ENCODE measurements at places on chromosomes 16 and 17.

GRCh38 chr17:9002606-9003354 is 18.5 kb upstream of the NTN1 start:
- no peak for DNase-seq

GRCh38 chr17:79633993-79634813 is 23.4 kb upstream of the RBFOX3 start:
- DNase-seq: no peak

DNA sequence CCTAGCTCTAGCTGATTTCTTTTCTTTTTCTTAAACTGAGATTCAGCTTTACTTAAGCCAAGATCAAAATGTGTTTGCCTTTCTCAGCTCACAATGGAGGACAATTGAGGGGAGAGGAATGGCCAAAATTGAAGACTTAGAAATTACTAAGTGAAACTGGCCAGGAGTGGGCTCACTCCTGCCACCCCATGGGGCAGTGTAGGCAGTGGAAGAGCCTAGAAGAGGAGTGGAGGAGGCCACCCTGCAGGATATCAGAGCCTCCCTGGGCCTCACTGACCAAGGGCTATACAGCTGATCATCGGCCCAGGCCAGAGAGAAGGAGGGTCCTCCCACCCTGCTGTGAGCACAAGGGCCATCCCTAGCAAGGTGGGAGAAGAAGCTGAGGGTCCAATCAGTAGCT is 119.8 kb downstream of the CCT6B start:
- no peak for DNase-seq

DNA sequence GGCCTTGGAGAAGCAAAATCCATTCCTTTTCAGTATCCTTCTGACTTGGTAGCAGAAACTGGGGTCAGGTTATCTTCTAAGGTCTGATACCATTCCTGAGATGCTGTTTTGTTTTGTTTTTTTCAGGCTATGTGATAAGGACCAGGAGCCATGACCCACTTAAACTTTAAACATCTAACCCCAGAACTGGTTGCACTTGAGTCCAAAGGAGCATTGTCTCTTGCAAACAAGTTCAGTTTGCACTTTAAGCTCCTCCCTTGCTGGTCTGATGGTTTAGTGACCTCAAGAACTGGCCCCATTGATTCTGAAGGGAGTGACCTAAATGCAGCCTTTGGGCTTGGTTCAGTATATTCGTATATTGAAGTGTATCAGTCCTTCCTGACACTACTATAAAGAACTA is 75.2 kb downstream of the ERCC4 start:
- DNase-seq: no peak

DNA sequence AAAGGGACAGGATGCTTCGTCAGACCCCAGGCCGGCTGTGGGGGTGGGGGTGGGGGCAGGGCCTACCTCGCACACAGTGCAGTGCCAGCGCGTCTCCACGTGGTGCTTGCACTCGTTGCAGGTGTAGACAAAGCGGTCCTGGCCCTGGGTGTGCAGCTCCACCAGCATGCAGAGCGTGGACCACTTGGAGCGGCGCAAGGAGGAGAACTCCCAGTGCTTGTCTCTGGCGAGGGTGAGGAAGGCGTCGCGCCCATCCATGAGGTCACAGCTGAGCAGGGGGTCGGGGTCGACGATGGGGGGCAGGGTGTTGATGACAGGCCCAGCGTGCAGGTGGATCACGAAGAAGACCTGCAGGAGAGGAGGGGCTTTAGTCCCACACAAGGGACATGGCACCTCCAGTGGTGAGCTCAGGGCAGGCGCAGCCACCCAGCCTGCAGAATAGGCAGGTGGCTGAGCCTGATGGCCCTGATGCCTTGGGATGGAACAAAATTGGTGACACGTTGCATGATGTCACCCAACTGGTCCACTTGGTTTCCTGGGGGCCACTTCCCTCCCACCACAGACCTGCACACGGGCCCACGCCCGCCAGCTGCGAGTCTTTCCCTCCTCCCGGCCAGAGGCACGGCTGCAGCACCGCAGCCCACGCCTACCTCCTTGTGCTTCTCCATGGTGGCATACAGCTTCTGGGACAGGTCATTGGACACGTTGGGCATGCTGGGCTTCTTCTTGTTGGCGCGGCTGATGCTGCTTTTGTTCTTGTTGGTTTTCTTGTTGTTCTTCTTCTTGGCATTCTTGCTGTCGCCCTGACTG is 14.0 kb upstream of the TRAP1 start:
- no peak for DNase-seq

DNA sequence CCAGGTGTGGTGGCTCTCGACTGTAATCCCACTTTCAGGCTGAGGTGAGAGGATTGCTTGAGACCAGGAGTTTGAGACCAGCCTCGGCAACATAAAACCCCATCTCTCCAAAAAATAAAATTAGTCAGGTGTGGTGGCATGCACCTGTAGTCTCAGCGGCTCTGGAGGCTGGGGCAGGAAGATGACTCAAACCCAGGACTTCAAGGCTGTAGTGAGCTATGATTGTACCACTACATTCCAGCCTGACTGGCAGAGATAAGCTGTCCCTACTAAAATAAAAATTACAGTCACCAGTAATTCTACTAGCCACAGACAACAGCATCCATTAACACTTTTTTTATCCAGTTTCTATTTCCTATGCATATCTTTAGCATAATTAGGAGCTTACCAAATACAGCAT is 176.3 kb downstream of the CPPED1 start:
- no peak for DNase-seq

- no peak for DNase-seq
These were observed 7.7 kb upstream of the ACTG1 start for GRCh38 chr17:81520021-81520901.

- DNase-seq: no peak
These were observed 363.2 kb downstream of the SNX29 start for GRCh38 chr16:12339686-12340085.

DNA sequence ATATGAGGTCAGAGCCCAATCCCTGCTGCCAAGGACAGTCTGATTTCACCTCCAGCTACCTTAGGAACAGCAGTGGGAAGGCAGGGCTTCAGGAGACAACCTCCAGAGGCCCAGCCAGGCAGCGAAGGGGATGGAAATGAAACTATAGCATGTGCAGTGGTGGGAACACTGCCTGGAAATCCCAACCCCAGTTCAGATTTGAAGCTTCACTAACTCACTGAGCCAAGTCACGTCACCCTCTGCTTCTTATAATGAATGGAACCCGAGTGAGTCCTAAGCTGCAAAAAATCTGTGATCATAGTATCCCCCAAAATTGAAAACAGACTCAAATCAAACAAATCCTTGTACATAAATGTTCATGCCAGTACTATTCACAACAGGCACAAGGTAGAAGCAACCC is 36.0 kb upstream of the SLC39A11 start:
- DNase-seq: no peak

- no peak for DNase-seq
These were observed 13.7 kb downstream of the MXRA7 start for GRCh38 chr17:76696763-76697701.

Measured in stimulated activated CD8-positive, alpha-beta memory T cell treated with anti-CD3 and anti-CD28 coated beads, Interleukin-4, amount 100 ng/mL, for 4 hours (primary cell).